ENCODE measurements at places on chromosomes 16 and 17.

DNA sequence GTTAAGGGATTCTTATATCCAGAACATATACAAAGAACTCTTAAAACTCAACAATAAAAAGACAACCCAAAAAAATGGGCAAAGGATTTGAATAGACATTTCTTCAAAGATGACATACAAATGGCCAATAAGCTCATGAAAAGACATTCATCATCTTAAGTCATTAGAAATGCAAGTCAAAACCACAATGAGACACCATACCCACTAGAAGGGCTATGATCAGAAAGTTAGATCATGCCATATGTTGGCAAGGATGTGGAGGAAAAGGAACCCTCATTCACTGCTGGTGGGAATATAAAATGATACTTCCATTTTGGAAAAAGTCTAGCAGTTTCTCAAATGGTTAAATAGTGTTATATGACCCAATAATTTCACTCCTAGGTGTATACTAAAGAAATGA, 9.4 kb downstream of the PLD6 start:
- DNase-seq: no peak

DNA sequence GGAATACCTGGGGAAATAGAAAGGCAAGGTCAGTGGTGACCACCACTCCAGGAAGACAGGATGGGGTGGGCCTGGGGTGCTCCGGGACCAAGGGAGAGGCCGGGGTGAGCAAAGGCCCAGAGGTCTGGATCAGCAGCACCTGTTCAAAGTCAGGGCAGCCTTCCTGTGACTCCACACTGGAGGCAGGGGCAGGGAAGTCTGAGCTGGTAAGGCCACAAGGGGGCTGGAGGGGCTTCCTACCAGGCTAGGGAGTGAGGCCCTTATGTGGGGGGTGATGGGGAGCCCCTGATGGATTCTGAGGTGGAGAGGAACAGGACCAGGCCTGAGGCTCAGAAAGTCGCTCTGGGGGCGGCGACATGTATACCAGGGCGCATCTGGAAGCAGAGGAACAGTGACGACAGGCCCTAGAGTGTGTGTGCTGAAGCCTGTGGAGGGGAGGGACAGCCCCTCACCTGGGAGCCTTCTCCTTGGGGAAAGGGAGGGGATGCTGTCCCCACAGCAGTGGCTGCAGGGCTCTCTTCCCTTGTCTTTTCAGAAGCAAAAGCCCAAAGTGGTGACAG, 3.7 kb downstream of the C16orf78 start:
- no peak for DNase-seq

- no peak for DNase-seq
These were observed 1.7 kb downstream of the NUPR1 start for GRCh38 chr16:28537076-28537475.

DNA sequence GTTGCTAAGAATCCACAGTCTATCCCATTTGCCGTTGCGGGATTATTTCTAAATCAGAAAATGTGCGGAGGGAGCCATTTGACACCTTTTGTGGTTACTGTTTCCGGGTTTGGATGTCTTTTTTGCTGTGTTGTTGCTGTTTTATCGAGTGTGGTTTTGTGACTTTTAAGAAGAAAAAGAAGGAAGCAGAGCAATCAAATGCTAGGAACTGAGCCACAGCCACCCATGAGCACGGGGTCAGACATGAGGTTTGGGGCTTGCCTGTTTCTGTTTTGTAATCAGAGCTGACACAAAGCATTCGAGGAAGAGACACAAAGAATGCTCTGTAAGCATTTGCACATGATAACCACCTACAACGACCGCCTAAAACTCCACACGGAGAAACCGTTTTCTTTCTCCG, 53.1 kb upstream of the CHMP6 start:
- no peak for DNase-seq

- no peak for DNase-seq
These were observed 35.2 kb downstream of the GJC1 start for GRCh38 chr17:44794851-44795413.

DNA sequence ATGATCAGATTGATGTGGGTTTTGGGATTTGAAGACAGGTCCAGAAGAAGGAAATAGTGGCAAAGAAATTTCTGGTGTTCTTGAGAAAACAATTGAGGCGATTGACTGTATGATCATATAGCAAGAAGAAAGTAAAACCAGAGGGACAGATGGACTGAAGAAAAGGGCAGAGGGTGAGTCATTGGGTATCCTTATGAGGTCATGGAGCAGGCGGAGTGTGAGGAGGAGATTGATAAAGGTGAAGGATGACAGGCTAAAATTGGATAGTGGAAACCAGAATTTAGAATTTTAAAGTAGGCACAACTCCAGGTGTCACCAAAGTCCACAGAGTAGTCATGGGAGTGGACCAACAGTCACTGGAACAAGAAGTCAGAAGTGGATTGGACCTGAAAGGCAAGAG, 1.4 kb upstream of the KRT28 start:
- no peak for DNase-seq

GRCh38 chr16:87160234-87160636, 157.0 kb downstream of the C16orf95 start:
- DNase-seq: no peak

- DNase-seq: no peak
These were observed 687.2 kb downstream of the WWOX start for GRCh38 chr16:78786635-78787034.

GRCh38 chr17:38569701-38570512, 35.8 kb downstream of the SRCIN1 start:
- DNase-seq: no peak

DNA sequence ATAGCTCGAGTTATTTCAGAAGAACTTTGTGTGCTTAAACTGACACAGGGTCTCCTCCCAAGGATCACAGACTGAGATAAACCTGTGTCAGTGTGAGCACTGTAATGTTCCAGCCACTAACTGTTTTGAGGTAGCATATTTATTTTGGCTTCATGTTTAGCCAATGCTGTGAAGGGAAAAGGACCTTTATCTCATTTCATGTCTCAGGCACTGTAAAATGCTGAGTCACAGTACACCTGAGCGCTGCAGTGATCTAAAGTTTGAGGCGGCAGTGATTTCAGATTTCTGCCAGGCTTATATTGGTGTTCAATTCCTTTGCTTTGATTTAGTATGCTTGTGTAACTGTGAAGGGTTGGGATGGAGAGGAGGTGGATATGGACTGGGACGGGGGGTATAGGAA, 3.1 kb upstream of the DNAJA2 start:
- no peak for DNase-seq

DNA sequence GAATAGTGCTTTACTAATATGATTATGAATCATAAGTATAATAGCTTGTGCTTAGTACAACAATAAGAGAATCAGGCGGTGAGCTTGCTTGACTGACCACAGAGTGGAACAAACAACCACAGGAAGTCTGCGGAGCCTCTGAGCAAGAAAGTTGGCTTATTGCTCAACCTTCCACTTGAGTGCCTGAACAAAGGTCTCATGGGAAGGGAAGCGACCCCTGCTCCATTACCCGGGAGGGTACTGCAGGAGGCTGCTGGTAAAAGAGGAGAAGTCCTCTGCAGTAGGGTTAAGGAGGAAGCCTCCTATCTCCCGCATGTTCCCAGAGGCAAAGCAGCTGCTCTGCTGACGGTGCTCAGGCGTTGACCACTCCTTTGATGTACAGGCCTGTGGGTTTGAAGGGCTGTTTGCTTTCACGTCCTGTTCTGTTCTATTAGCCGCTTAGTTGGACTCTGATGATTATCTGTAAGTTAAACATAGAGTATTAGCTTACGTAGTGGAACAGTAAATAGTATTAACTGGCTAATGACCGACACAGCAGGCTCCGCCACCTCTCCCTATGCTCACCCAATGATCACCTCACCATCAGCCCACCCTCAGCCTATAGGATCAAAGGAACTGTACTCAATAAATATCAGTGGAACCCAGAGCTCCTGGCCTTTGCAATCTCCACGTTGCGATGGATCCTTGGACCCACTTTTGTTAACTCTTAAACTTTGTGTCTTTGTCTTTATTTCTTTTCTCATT, 17.5 kb downstream of the ALOX15B start:
- DNase-seq: no peak

- DNase-seq: no peak
These were observed 356.9 kb downstream of the C16orf95 start for GRCh38 chr16:86960266-86960665.

- no peak for DNase-seq
These were observed 40.6 kb upstream of the ABR start for GRCh38 chr17:1220346-1220745.

- DNase-seq: peak; percentile 97
These were observed 564 bp downstream of the SPOP start for GRCh38 chr17:49677134-49677932.

GRCh38 chr16:87860553-87861299, 8.6 kb downstream of the SLC7A5 start:
- DNase-seq: no peak

- DNase-seq: peak; percentile 83
These were observed 65.6 kb downstream of the PDPK1 start for GRCh38 chr16:2603165-2604015.

- no peak for DNase-seq
These were observed 51.3 kb downstream of the EPN2 start for GRCh38 chr17:19288453-19288852.

- no peak for DNase-seq
These were observed 342.4 kb upstream of the TBX2 start for GRCh38 chr17:61057257-61057656.

DNA sequence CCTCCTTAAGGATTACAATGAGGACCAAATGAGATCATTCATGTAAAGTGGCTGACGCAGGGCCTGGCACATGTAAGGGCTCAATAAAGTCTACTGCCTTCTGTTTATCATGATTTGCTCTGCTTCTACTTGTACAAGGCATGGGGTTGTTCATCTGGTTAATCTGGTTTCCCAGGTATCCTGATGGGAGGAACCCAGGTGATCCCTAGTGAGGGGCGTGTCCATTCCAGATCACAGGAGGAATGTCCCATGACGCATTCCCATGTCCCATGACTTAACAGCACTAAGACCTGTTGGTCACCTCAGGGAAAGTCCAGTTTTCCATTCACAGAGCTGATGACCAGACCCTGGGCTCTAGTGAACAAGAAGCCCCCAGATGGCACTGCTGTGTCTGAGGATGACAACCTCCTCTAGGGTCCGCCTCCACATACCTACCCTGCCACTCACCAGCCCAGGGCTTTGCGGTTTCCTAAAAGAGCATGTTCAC, 11.5 kb upstream of the TPPP3 start:
- no peak for DNase-seq

- DNase-seq: no peak
These were observed 255.3 kb downstream of the CPPED1 start for GRCh38 chr16:12548270-12548983.

GRCh38 chr16:53435066-53435688, 906 bp downstream of the RBL2 start:
- peak; percentile 15 for DNase-seq

- no peak for DNase-seq
These were observed 704.7 kb downstream of the WWOX start for GRCh38 chr16:78804058-78804735.

DNA sequence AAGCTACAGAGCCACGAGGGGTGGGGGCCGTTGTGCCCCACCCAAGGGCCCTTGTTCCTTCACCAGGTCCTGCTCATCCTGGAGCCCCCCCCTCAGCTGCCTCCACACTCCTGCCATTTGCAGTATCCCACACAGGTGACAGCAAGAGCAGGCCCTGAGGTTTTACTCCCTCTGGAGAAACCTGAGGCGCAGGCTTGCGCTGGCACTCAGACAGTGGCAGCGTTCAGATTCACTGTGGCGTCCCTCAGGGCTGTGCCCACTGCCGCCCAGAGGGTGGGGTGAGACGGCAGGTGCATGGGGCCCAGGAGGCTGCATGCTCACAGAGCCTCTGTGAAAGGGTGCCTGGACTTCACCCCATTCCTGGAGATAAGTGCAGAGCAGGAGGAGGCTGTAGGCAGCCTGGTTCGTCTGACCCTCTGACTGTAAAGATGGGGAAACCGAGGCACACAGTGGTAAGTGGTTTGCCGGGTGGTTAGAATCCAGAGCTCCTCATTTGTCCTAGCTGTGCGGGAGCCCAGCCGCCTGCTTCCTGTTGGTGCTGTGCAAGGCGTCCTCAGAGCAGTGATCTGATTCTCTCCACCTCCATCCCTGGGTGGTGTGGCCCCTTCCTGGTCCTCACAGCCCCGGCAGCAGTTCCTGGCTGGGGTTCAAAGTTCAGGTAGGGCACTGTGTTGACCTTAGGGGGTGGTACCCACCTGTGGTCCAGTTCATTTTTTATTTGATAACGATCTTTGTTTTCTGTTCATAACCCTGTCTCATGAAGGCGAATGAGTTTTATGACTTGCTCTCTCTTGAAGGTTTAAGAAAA, 1.6 kb downstream of the SPIRE2 start:
- DNase-seq: no peak

DNA sequence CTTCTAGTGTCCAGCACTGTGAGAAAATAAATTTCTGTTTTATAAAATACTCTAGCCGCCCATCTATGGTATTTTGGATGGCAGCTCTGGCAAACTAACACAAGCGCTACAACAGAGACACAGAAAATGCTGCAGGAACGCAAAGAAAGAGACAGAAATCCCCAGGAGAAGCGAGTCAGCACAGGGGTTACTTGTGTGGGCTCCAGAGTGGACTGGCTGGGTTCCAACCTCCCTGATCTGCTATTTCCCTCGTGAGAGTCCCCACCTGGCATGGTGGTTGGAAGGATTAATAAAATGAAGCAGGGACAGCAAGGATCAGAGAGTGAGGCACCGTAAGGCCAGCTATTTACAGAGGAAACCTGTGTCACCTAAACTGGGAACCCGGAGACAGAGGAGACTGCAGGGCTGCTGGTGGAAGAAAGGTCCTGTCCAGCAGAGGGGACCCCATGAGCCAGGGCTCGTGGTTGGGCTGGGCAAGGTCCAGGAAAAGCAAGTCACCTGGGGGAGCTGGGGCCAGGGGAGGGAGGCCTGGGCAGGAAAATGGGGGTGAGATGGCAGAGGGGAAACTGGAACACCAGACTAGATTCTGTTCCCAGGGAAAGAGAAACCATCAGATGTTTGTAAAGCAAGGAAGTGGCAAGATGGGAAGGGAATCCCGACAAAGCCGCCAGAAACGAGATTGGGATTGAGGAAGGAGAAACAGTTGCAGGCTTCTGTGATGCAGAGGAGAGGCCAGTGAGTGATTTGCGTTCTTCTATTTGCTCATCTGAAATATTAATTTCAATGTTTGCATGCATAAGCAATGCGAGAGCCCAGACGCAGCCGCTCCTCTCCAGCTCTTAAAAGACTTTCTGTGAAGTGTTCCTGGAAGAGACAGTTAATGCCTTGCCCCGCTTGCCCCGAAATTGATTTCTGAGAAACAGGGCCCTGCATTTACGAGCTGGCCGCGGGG, 63.0 kb upstream of the TEKT3 start:
- DNase-seq: no peak

GRCh38 chr16:85357323-85357722, 245.1 kb upstream of the CIBAR2 start:
- no peak for DNase-seq

DNA sequence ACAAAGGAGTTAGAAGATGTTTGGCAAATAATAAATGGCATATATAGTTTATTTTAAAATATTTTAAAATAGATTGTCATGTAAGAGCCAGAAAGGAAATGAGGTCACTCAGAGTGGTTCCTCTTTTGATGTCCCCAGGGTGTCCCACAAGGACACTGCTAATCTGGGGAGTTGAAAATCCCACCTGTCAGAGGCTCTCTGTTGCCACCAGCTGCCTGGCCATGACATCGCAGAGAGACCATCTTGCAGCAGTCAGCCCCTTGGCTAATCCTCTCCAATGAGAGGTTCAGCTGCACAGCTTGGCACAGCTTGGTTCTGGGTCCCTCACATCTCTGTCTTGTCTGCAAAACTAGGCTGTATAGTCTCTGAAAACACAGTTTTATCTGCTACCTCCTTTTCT, 11.0 kb upstream of the RBFOX1 start:
- DNase-seq: no peak

- no peak for DNase-seq
These were observed 20.2 kb downstream of the GNAO1 start for GRCh38 chr16:56211435-56211981.
